ENCODE measurements at places on chromosomes 3 and 15.

GRCh38 chr3:186815435-186815834, 9.2 kb upstream of the RFC4 start:
- DNase-seq, result no peak

- DNase-seq, result no peak
Measured at GRCh38 chr15:22981051-22981840, 1.1 kb upstream of the CYFIP1 start.

GRCh38 chr15:30896211-30896606, 7.5 kb upstream of the FAN1 start:
- DNase-seq, result no peak

DNA sequence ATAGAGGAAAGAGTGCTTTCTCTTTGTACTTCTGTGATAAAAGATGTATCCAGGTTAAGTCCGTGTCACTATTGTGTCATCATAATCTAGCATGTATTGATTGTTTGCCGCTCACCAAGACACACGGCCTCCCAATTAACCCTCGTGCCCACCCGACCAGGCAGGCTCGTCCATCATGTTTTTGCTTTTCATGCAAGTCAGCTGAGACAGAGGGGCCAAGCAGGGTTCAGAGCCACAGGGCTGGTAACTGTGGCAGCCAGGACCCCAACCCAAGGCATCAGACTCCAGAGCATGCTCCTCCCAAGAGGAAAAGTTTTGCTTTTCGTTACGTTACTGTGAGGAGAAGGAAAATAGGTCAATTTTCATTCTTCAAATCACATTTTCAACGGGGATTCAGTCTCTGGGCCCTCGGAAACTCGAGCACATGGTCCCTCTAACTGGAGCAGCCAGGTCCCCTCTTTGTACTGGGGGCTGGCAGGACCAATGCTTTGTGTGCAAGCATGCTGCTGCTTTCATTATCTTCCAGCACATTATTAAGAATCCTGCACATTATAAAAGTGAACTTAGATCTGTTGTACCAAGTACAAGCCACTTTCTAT, 161.1 kb upstream of the TOPAZ1 start:
- no peak for DNase-seq

DNA sequence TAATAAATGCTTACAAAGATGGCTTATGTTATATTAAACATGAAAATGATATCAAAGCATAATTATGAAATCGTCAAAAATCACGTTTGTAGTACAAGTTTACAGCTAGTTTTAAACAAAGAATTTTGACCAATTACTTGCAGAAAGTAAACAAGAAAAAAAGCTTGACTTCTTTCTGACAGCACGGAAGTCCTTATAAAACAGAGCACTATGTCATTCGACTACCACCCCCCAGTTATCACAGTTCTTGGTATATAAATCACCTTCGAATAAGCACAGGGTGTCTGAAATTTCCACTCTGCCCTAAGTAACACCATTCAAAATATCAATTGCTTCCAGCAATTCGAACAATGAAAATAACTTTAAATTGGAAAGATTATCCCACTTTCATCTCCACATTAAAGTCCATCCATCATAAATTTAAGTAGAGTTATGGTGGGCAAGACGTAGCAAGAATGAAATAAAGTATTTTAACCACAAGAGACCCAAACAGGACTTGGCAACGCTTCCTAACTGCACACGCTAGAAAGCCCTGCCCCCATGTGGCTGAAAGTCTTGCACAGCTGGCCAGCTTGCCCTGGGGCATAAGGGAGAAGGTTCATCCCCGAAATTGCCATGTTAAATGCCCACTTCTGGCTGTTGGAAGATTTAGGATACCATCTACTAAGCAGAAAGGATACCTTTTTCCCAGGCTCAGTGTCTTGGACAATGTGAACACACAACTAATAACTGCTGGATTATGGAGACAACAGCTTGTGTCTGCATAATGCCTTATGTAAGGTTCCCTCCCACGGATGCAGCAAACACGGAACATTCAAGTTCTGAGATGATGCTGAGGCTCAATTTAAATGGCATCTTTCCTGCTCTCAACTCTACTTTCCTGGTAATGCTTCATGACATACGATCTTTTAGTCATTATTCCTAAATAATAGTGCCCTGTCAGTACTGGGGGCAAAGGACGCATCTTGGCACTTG, 116.4 kb upstream of the TJP1 start:
- no peak for DNase-seq

- DNase-seq, result no peak
Measured at GRCh38 chr3:113103588-113103987, 107.8 kb upstream of the BOC start.

GRCh38 chr3:78148986-78149717, 1109.3 kb downstream of the ROBO2 start:
- no peak for DNase-seq

GRCh38 chr3:4416961-4417360, 50.1 kb downstream of the SUMF1 start:
- DNase-seq, result no peak

- DNase-seq, result no peak
Measured at GRCh38 chr3:119145500-119146167, at the start of gene TEX55. TEX55 (plus strand) TSS chr3:119146165; CDS start chr3:119146190, 25 bp downstream.

DNA sequence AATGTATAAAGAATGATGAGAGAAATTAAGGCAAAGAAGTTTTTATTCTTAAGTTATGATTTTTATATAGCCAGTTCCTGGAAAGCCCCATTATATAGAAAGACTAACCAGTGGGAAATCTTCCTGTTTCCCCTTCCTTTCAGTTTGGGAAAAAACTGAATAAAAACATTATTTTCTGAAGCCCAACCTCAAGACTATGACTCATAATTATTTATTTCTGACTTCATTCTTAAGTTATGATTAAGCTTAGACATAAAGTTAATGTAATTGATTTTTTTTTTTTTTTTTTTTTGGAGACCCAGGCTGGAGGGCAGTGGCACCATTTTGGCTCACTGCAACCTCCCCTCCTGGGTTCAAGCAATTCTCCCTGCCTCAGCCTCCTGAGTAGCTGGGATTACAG, 55.8 kb downstream of the TRPC1 start:
- DNase-seq, result no peak

GRCh38 chr3:180049391-180049790, 12.7 kb upstream of the PEX5L start:
- DNase-seq, result no peak

DNA sequence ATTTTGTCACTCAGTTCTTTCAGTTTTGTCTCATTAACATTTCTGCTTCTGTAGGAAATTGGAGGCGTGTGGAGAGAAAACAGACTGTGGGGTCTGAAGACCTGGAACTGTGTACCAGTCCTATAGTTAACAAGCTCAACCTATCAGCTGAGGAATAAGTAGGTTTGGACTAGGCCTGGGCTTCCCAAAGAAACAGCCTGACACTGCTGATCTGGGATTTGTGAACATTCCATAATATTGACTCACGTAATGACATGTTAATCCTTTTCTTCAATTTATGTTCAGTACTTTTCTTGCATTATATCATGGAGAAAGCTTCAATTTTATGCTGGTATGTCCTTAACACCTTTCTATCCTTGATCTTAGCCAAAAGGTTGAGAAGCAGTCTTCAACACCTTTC, 181.6 kb upstream of the RORA start:
- no peak for DNase-seq

DNA sequence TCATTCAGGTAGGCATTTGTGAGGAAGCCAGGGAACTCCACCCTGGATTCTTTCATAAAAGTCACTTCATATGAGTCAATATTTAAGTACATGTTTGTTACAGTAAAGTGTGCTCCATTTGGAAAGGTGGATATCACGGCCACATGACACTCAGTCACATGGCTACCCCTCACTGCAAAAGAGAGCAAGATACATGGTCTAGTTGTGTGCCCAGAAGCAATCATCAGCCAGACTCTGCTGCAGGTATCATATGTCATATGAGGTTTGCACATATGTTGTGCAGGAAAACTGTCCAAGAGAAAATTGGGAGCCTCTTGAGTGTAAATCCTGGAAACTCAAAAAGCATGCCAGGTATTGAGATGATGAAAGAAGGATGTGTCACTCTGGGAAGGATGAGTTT, 55.0 kb upstream of the NMNAT3 start:
- DNase-seq, result no peak

DNA sequence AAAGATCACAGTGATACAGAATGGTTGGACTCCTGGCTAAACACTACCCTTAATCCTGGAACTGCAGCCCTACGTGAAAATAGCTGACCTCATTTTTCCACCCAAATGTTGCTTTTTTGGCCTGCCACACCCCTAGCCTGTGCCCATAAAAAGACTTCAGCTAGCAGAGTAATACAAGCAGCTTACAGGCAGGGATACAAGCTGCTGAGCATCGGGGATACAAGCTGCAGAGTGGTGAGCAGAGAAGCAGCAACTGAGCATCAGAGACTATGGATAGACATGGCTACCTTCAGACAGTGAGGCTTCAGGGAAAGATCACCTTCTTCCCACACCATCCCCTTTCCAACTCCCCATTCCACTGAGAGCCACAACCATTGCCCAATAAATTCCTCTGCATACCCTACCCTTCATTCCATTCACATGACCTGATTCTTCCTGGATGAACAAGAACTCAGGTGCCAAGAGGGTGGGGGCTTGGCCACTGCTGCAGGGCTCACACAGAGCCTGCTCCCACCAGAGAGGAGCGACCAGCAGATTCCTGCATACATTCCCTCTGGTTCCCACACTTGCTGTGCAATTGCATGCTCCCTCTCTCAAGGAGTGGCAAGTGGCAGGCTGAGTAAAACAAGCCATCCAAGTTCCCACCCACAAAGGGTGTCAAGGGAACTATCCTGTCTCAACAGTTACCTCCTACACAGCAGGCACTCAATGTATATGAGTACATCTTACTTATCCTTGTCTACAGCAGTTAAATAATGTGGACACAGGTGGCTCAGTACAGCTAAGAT, 217.5 kb downstream of the ALCAM start:
- no peak for DNase-seq

GRCh38 chr3:37700466-37701248, 161.0 kb upstream of the CTDSPL start:
- no peak for DNase-seq

GRCh38 chr15:95498961-95499360, 831.5 kb upstream of the NR2F2 start:
- no peak for DNase-seq

DNA sequence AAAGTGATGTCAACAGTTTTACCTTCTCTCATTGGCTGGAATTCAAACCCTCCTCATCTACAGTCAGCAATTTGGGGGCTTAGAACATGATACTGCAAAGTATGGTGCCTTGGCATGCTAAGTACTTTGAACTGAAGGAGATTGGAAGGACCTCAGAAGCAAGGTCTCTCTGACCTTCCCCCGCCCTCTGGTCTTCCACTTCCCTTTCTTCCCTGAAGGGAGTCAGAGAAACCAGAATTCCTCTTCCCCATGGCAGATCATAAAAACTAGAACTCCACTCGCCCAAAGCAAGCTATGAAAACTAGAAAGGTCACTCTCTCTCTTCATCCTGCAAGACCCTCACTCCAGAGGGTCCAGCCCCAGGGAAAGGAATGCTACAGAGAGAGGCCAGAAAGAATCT, 64.2 kb downstream of the CD200R1L start:
- DNase-seq, result no peak

GRCh38 chr15:63938486-63939061, 104.8 kb upstream of the HERC1 start:
- no peak for DNase-seq

GRCh38 chr3:172595664-172596393, 72.6 kb upstream of the TNFSF10 start:
- no peak for DNase-seq

GRCh38 chr15:52309154-52309548, 13.5 kb upstream of the MYO5C start:
- DNase-seq, result no peak

GRCh38 chr3:187098923-187099512, 40.3 kb downstream of the RPL39L start:
- no peak for DNase-seq

DNA sequence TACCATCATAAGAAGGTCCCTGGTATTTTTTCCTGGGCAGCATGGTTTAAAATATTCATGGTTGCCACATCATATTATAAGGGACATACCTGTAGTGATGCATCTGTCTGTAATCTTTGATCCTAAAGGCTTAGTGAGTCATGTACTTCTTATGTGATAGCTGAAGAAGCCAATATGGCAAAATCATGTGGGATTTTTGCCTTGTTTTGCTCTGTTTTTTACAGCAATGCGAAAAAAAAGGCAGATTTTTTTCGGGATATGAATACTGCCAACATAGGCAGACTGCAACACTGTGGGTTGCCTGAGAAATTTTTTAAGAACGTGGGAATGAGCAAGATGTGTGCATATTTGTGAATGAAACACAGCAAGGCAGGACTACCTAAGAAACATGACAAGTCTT, 11.3 kb upstream of the PYGO1 start:
- DNase-seq, result no peak

DNA sequence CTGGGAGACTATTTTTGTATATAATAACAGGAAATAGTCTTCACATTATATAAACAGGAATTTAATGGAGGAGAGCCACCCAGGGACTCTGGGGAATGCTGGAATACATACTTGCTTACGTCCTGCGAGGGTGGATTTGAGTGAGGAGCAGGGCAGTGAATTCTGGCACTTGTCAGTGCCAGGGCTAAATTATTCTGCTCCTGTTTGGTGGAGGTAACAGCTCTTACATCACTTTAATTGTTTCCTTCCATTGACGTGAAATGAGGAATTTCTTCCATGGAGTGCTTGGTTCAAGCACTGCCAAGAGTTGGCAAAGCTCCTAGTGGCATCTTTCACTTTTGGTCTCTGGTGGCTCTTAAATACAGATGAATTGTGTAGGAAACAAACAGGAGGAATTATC, 94.1 kb upstream of the GOLGA8J start:
- DNase-seq, result no peak

DNA sequence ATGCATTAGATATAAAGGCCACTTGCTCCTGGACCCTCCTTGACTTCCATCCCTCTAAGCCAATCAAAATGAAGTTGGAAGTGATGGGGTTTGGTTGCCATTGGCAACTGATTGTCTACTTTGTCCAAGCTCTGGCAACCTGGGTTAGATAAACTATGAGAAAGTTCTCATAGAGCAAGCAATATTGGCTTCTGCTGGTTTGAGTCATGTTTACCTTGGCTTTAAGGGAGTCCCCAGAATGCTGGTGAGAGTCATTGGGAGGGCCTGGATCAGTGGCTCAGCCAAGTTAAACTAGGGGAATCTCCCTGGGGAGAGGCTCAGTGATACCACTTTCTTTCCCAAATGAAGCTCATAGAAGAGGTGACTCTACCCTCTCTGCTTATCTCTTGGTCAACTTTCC, 176.3 kb upstream of the ROPN1 start:
- DNase-seq, result no peak

DNA sequence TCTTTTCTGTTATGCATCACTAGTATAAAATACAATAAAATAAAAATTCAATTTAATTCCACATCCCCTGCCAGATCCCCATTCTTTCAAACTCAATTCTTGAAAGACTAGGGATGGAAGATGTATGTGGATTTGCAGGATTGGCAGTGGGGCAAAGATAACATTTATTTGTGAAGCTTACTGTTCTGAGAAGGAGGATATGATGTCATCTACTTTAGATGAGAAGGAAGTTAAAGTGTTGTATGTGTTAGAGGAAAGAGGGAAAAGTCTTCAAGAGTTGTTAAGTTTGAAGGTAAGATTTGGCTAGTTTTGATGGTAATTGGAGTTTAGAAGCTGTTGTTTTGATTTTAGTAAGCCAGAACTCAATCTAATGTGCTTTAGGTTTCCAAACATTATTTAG, 845.1 kb upstream of the NR2F2 start:
- no peak for DNase-seq
